ENCODE measurements at places on chromosomes 4 and X.

GRCh38 chr4:152554742-152555141, 18.9 kb upstream of the FBXW7 start:
- DNase-seq = no peak

- DNase-seq = no peak
Observed at GRCh38 chrX:35439692-35440091, 358.4 kb upstream of the MAGEB16 start.

DNA sequence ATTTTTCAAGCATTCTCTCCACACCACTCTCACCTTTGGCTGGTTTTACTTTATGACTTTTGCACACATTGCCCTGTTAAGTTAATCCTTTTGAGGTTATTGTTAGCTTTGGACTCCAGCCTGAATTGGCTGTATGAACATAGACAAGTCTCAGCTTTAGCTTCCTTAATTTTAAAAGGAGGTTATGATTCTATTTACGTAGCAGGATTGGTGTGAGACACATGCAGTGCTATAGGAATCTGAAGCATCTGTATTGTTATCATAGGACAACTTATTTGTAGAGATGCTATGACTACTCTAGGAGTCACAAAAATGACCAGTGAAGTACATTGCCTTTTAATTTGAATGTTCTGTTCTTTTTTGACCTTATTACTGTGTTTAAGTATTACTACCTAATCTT, 15.7 kb downstream of the PGAM4 start:
- no peak for DNase-seq

- DNase-seq = no peak
Observed at GRCh38 chr4:121551881-121552280, 144.9 kb downstream of the ANXA5 start.

DNA sequence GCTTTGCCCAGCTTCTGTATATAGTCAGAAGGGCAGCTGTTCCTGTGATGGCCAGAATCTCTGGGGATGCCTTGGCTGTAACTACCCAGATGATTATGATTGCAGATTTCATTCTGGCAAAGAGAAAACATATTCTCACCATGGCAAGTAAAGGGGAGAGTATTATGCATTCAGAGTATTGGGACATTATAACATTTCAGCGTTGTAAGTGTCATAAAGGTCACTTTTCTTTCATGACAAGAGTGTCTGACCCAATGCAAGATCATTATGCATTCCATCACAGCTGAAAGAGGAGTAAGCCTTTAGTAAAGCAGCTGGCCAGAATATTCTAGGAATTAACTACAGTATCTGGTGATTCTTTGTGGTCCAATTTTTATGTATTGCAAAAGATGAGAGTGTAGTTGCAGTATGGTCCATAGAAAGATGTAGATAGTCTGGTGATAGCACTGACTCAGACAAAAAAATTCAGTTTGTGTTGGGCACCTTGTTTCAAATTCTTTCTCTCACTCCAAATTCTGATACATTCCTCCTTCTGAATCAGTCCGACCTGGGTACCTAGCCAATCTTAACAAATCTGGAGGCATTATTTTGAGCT, 2366.3 kb downstream of the PCDH7 start:
- DNase-seq = no peak

- no peak for DNase-seq
Observed at GRCh38 chrX:44072631-44073030, 99.4 kb upstream of the NDP start.

GRCh38 chr4:2125023-2125422, 65.9 kb downstream of the NAT8L start:
- DNase-seq = no peak

DNA sequence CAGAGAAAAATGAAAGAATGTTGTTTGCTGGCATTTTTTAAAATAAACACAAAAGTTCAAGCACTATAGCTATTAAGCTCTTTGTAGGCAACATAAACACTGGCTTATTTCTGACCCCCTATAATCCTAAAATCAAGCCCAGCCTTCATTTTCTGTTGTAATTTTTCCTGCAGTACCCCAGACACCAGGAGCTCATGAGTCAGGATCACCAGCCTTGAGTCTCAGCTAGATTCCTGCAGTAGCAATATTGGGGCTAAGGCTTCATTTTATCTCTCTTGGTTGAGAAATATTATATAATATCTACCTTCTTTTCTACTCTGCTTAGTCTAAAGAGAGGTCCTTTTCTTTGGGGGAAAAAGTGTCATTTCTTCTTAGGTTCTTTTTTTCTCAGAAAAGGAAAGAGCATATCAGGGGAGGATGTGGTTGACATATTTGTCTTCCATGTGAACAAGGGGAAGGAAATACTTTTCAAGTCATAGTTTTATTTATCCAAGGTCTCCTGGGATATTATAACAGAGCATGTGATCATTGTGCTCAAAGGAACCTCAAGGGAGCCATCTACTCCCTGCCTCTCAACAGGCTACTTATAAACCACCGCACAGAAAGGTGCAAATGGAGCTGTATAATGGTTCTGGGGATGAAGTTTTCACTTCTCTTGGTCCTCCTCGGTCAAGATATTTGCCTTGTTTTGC, 678.3 kb upstream of the NR3C2 start:
- no peak for DNase-seq

DNA sequence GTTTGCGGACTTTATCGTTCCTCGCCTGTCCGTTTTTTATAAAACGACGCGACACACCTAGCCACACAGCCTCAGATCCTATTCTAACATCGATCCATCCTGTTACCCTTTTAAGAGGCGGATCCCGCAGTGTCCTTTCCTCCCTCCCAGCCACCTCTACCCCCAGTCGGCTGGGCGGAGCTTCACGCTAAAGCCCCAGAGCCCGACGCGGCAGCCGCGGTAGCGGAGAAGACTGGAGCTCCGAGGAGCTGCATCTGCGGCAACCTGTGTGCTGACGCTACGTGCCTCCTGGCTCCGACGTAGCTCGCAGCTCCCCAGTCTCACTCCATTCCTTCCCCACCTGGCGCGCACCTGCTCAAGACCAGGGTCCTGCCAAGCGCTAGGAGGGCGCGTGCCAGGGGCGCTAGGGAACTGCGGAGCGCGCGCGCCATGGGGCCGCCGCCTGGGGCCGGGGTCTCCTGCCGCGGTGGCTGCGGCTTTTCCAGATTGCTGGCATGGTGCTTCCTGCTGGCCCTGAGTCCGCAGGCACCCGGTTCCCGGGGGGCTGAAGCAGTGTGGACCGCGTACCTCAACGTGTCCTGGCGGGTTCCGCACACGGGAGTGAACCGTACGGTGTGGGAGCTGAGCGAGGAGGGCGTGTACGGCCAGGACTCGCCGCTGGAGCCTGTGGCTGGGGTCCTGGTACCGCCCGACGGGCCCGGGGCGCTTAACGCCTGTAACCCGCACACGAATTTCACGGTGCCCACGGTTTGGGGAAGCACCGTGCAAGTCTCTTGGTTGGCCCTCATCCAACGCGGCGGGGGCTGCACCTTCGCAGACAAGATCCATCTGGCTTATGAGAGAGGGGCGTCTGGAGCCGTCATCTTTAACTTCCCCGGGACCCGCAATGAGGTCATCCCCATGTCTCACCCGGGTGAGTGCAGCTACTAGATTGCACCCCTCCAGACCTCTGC, at the start of gene RNF128:
RNF128 (plus strand) TSS at position 217 of the 953 bp plus-strand sequence; CDS start at position 430, 213 bp downstream.
- DNase-seq = no peak

GRCh38 chr4:1367230-1367935, 20.4 kb downstream of the UVSSA start:
- no peak for DNase-seq

DNA sequence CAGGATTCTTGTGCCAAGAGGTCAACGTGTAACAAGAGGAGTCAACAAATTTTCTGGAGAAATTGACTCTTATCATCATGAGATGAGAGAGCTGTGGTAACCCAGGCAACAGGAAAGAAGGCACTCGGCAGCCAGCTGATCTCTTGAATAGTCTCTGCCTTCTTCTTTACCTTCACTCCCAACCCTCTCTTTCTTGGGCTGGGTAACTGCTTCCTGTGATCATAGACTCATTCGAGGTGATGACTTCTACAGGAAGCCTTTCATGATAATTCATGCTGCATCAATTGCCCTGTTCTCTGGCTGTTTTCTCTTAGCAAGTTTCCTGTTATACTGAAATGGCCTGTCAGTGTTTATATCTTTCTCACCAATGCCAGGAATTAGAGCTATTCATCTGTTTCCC, 70.8 kb upstream of the FSTL5 start:
- no peak for DNase-seq

DNA sequence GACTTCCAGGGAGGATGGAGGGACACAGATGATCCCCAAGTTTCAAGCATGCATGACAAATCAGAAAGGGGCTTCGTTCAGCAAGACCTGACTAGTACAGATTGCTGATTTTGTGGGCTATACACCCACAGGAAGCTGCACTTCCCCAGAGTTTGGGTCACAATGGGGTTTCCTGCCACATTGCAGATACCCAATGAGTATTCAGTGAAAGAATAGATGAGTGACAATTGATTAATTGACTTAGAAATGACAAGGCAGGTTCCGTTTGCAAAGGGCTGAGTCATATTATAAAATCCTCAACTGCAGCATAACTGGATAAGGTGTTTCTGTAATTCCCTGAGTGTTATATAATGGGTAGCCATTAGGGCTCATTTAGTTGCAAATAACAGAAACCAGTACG, 146.6 kb upstream of the TBL1X start:
- no peak for DNase-seq

GRCh38 chr4:166989886-166990285, 244.4 kb downstream of the SPOCK3 start:
- no peak for DNase-seq

DNA sequence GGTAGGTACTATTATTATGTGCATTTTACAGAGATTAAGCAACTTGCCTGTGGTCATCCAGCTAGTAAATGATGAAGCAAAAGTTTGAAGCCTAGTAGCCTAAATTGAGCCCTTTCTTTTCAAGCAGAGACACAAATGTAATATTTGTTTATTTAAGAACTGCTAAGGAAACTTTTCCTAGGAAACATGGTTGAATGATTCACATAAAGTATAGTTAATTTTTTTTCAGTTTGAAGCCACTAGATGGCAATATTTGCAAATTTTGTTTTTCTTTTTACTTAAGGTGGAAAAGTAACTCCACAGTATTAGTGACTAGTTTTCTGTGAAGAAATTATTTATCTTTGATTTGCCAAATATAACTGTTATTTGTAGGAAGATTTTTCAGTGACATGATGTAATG, 52.8 kb upstream of the ANKRD17 start:
- DNase-seq = no peak

DNA sequence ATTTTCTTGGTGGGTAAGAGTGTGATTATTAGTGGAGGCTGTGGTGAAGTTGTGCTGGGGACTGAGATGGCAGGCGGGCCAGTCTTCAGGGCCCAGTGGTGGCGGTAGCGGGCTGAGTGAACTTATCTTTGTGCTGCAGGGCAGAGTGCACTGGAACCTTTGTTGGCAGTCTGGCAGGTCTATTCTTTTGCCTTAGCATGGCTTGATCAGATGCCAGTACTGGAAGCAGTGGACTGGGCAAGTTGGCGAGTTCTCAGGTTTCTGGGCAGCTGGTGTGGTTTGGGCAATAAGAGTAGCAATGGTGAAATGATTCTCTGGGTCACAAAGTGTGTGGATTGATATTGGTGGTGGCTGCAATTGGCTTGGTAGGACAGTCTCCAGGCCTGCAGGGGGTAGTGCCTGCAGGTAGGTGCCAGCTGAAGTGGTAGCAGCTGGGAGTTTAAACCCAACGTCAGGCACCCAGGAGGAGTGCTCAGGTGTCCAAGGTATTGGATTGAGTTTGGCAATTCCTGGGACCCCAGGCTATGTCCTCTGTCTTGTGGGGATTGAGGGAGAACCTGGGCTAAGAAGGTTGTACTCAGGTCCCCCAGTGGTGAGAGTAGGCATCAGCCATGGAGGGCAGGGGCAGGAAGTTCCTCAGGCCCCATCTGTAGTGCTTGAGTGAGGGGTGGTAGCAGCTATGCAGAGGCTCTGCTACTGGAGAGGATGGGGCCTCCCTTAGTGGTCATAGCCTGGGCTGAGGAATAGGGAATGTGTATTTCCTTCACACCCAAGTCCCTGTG, 34.9 kb upstream of the SLC25A14 start:
- DNase-seq = no peak

DNA sequence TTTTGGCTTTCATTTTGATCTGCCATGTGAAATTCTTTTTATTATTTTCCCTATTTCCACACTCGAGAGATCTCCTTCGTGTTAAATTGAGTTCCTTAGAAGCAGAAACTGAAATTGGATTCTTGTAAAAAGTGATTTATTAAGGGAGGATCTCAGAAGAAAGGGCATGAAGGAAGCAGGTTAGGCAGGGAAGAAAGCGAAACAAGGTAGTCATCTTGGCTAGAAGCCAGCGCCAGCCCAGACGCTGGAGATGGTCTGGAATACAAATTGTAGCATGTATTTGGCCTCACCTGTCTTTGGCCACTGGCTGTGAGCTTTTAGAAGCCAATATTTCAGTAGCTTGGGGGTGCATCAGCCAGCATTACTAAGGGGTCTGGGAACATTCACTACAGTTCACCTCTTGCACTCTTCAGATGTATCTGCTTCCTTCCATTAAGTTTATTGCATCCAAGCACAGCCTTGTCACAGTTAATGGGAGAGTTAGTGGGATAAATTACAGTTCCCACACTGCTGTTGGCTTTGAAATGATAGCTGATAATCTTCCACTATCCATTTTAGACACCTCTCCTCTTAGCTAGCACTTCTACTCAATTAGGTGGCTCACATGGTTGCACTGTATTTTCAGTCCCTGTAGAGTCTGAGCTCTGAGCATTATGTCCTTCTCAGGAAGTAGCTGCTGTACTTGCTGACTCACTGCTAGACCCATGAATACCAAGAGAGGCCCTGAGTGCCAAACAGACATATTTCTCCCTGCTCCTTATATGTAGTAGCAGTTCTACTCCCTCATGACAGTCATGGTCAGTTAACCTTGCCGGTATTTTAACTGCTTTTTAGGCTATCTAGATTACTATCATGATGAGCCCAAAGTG, 14.6 kb downstream of the GRXCR1 start:
- no peak for DNase-seq

DNA sequence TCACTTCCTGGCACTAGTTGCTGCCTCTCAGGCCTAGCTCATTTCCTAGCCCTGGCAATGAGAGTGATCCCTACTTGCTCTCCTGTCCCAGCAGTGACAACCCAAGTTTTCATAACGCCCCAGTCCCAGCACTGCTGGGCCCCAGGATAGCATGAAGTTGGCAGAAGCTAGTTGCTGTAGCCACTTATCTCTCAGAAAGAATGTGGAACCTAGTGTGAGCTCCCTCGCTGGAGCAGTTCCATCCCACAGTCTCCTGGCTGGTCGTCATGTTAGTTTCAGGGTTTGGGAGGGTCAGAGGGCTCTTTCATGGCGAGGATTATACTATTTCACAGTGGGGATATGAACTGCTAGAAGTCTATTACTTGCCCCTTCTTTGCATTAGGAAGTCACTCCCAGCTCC, 5.1 kb downstream of the PF4 start:
- no peak for DNase-seq

DNA sequence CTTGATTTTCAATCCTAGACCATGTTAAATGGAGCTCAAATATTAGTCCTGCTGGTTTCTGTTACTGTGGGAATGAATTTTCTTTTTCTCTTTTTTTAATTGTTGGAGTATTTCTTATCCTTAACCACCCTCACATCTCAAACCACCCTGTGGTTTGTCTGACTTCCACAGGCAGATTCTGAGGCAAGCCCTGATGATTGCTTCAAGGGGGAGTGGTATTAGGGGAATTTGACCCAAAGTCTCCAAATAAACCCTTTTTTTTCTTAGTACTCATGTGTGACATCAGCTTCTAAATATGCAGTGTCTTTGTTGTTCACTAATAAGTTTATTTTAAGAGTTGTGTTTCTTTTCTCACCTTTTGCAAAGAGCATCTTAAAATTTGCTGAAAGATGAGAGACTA, 810.3 kb downstream of the IL1RAPL1 start:
- DNase-seq = no peak

Measured in activated gamma-delta T cell treated with anti-CD3 and anti-CD28 coated beads, Interleukin-2, amount 50 U/mL, for 16 hours (primary cell).